ENCODE measurements at places on chromosomes 5 and 9.
A peak's percentile ranks its signal among the peaks of the same experiment; 100 is the strongest.

GRCh38 chr5:158951436-158952247 lies 148.1 kb downstream of the EBF1 start:
- DNase-seq: no peak

DNA sequence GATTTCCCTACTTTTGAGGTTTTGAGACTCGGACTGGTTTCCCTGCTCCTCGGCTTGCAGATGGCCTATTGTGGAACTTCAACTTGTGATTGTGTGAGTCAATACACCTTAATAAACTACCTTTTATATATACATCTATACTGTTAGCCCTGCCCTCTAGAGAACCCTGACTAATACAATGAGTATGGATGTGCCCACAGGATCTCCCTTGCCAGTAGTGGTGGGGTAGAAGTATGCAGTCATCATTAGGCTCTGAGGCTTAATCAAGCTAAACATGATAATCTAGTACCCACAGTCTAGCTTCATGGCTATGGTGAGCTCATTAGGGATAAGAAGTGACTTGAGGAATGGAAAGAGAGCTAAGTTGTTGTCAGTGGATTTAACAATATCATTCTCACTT lies 412.8 kb upstream of the PTGER4 start:
- DNase-seq: no peak

DNA sequence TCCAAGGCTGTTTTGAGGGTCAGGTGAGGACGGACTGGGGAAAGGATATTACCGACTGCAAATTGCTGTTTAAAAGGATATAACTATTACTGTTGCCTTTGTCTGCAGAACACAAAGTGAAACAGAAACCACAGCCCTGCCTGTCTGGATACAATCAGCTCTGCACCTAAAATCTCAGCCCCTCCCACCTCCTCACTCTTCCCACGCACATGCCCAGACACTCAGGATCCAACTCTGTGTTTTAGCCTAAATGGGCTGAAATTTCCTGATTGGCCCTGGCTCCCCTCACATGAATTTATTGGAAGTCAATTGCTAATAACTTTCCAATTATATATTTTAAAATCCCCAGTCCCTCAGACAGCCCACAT lies 176.3 kb upstream of the PPP1R26 start:
- DNase-seq: no peak

DNA sequence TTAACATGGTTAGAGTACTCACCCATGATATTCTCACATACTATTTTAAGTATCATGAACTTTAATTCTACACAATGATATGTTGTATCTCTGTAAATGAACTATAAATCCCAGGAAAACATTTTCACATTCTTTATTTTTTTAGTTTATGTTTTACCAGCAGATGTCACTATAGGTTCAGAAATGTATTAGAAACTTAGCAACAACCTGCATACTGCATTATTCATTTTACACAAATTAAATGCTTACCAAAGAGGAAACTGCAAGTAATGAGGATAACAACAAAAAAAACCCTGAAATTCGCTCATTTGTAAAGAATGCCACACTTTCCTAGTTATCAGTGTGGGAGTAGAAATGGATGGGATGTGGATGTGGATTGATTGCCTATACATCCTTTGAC lies 217.5 kb upstream of the OTULINL start:
- no peak for DNase-seq

GRCh38 chr9:75041041-75041440 lies 12.9 kb upstream of the CARNMT1 start:
- no peak for DNase-seq

DNA sequence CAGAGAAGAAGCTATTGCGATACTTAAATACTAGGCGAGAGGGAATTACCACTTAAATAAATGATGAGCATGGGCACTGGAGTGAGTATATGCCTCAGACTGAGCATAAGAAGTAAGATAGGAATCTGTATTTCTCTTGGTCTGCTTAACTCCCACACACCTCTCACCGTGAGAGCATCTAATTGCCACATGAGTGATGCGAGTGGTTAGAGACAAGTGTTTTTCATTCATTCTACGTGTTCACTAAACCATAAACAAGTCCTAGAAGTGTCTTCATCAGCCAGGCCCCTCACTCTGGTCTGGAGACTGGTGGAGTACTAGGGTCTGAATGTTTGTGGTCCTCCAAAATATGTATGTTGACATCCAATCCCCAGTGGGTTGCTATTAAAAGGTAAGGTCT lies 150.2 kb upstream of the SLC12A2 start:
- DNase-seq: no peak

GRCh38 chr5:105263515-105263914 lies 1700.9 kb upstream of the NUDT12 start:
- no peak for DNase-seq

DNA sequence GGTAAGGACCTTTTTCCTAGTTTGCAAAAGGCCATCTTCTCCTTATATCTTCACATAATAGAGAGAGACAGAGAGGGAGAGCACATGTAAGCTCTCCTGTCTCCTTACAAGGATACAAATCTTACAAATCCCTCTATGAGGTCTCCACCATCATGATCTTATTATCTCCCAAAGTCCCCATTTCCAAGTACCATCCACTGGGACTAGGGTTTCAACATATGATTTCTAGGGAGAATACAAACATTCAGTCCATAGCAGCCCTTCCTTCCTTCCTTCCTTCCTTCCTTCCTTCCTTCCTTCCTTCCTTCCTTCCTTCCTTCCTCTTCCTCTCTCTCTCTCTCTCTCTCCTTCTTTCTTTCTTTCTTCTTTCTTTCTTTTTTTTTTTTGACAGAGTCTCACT lies 1132.9 kb upstream of the WWC1 start:
- DNase-seq: no peak

DNA sequence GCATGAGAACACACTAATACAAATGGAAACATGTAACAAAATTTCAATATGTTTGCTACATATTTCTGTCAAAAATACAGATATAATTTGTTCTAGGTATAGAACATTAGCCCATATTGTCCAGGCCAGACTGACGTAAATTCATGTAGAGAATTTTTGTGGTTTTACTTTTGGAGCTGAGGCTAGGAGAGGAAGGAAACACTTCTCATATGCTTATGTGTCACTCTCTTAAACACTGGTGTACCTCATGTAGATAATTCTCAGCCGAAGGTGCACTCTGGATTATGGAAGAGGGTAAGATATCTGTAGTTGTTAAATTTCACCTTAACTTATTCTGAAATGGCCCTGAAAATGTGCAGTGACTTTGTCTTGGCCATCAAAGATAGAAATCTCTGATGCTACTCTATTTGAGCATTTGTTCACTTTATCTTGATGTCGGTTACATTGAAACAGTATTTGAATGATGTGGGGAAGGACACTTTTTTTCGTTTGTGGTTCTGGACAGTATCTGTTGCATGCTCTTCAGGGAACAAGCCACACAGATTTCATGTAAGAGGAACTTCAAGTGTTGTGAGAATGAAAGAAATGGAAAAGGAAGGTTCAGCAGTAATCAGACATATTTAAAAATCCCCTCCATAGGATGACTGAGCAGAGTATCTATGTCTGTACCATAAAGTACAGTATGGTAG lies 202.7 kb downstream of the SPATA31D1 start:
- DNase-seq: no peak

GRCh38 chr5:418162-419121 lies 24.5 kb upstream of the EXOC3 start:
- DNase-seq: no peak

GRCh38 chr5:155833287-155833686 lies 493.7 kb upstream of the SGCD start:
- peak; percentile 1 for DNase-seq

GRCh38 chr5:142819825-142820224 lies 49.6 kb downstream of the ARHGAP26 start:
- no peak for DNase-seq

GRCh38 chr5:150502106-150502505 lies 5.8 kb upstream of the NDST1 start:
- DNase-seq: no peak

- no peak for DNase-seq
Observed at GRCh38 chr9:112198646-112199045, 23.5 kb upstream of the SUSD1 start.

DNA sequence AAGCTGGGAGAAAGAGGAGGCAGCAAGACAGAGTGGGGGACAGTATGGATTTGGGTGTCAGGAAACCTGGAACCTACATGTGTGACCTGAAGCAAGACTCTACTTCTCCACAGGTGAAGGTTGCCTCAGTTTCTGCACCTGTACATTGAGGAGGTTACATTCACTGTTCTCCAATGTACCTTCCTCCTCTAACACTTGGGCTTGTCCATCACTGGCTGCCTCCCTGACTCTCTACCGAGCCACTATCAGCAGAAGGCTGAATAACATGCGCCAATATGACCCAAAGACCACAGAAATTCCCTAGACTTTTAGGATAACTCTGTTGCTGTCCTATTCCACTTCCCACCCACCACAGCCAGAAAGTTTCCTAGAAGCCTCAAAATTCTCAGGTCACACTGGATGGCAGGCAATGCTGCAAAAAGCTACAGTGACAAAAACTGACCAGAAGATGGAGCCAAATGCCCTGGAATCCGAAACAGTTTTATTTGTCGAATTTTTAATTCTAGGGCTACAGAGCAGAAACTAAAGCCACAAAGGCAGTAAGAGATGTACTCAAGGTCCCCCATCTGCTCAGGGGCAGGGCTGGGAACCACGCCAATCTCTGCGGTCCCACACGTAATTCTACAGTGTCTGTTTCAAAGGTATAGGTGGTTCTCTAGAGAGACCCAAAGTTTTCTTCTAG lies 64.4 kb downstream of the FAM114A2 start:
- no peak for DNase-seq

DNA sequence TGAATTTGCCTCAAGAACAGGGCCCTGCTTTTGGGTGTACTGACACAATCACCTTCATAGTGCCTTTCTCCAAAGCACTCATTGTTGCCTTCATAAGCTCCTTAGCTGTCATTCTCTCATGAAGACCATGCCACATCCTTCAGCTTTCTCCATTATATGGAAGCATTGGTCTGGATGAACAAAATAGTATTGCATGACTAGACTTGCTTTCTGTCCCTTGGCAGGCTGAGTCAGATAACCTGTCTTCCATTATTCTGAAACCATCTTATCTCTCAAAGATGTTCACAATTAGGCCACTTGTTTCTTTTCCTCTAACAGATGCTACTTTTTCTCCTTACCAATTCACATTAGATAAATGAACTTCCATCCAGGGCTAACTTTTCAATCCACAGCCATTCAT lies 297.9 kb downstream of the IRX1 start:
- DNase-seq: no peak

- DNase-seq: no peak
Observed at GRCh38 chr9:123645762-123646161, 284.2 kb downstream of the DENND1A start.

- no peak for DNase-seq
Observed at GRCh38 chr5:51404255-51404654, 21.0 kb downstream of the ISL1 start.

- no peak for DNase-seq
Observed at GRCh38 chr9:134590240-134591081, 51.1 kb upstream of the COL5A1 start.

DNA sequence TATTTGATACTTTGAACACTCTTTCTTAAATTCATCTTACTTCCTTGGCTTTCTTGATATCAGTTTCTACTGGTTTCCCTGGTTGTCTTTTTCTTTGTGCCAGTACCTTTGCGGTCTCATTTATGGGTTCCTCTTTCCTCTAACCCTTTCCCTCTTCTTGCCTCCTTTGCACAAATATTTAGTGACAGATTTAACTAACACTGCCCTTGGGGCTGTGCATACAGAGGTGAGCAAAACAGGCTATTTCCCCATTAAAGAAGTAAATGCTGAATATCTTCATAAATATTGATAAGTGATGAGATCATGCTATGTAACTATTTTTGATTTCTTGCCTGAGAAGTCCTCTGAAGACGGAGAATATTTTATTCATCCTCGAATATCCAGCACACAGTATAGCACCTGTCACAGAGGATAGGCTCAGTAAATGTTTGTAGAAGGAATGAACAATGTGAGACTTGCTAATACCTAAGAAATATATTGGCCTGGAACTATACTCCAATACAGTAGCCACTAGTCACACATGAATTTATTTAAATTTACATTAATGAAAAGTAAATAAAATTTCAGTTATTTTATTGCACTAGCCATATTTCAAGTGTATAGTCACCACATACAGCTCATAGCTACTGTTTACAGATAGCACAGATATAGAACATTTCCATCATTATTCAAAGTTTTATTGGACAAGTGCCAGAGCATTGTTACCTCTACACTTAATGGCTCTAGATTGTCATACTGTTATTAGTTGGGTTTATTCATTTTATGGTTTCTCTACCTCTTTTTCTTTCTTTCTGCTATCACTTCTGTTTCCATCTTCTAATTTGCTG lies 90.4 kb downstream of the RIC1 start:
- no peak for DNase-seq

- DNase-seq: no peak
Observed at GRCh38 chr9:133973791-133974630, 18.1 kb downstream of the VAV2 start.

DNA sequence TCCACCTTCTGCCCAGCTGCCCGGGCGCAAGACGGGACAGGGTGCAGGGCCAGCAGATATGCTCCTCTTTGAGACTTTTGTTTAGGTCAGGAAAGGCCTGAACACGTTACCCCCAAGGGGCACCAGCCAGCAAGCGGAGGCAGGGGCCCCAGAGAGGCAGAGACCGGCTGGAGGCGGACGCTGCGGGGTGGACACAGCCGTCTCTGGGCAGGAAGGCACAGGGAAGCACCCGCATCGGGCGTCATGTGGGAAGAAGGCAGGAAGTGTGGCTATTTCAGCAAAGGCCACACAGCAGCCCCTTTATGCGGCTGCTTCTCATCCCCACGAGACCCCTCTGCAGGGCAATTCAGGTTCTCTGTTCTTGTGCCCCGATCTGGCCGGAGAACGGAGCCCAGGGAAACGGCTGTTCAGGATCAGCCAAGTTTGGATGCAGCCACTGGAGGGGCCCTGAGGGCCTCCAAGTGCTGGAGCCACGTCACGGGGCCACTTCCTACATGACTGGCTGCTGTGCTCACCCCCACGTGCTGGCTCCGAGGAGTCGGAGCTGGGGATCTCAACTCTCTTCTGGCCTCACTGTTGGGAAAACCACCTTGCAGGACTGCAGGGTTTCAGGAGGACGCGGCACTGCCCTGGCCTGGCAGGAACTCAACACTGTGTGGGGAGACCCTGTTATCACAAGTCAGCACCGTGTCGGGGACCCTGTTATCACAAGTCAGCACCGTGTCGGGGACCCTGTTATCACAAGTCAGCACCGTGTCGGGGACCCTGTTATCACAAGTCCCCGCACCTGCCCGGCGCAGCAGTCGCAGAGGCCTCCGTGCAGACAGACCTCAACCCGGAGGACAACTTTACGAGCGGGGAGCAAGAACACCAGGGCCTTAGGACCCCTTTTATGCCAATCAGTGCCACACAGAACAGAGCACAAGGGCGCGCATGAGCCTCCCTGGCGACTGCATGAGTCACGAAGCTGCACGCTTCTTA lies 44.4 kb downstream of the SLC12A7 start:
- DNase-seq: no peak

GRCh38 chr9:129077236-129077635 lies 3.7 kb upstream of the DOLPP1 start:
- no peak for DNase-seq

DNA sequence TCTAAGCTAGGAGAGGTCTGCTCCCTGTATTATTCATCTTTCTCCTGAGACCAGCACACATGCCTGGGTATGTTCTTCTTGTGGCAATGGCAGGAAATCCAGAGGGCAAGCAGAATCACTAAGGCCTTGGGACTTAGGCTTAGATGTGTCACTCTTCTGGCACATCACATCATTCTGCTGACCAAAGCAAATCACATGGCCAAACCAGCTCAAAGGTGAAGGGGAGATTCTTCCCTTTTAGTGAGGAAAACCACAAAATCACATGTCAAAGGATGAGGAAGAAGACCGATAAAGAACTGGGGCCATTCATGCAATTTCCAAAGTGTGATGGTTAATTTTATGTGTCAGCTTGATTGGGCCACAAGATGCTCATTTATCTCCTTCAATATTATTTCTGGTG lies 5.7 kb upstream of the AGGF1 start:
- DNase-seq: no peak

All from GM04504 (cell line).